ENCODE measurements at places on chromosomes 5 and 9.
A peak's percentile ranks its signal among the peaks of the same experiment; 100 is the strongest.

GRCh38 chr5:134738963-134739661 is 764 bp downstream of the CAMLG start:
- peak; percentile 18 for DNase-seq

- DNase-seq: no peak
Observed at GRCh38 chr5:92977846-92978540, 603.0 kb downstream of the NR2F1-AS1 start.

- no peak for DNase-seq
Observed at GRCh38 chr5:91472631-91473030, 89.5 kb upstream of the ARRDC3 start.

- no peak for DNase-seq
Observed at GRCh38 chr9:92066168-92066567, 49.0 kb downstream of the SPTLC1 start.

GRCh38 chr5:96771395-96771794 is 36.4 kb downstream of the ERAP1 start:
- no peak for DNase-seq

- peak; percentile 38 for DNase-seq
Observed at GRCh38 chr5:87541033-87541432, 128.3 kb upstream of the CCNH start.

DNA sequence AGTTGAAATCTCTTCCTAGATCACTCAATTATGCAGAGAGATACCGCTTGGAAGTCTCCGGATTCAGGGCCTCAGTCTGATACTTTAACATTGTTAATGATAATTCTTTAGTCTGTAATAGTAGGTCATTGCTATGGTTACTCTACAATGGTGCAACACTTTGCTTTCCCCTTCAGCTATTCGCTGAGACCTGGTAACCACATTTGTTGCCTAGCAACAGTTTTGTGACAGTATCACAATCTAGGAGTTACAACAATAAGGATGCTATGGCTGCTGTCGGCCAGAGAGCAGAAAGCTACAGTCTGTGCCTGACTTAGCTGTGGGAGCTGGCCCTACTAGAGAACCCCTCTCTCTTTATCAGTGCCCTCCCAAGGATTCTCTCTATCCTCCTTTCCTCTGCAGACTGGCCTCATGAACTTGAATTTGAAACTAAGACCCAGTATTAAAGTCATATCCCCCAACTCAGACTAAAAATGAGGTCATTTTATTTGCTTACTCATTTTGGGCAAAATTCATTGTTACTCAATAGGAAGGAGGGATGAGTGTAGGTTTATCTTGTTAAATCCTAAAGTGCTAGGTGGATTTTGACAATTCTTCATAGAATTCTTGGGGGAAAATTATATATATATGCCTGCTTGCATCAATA is 39.3 kb downstream of the NR2F1 start:
- DNase-seq: peak; percentile 51

DNA sequence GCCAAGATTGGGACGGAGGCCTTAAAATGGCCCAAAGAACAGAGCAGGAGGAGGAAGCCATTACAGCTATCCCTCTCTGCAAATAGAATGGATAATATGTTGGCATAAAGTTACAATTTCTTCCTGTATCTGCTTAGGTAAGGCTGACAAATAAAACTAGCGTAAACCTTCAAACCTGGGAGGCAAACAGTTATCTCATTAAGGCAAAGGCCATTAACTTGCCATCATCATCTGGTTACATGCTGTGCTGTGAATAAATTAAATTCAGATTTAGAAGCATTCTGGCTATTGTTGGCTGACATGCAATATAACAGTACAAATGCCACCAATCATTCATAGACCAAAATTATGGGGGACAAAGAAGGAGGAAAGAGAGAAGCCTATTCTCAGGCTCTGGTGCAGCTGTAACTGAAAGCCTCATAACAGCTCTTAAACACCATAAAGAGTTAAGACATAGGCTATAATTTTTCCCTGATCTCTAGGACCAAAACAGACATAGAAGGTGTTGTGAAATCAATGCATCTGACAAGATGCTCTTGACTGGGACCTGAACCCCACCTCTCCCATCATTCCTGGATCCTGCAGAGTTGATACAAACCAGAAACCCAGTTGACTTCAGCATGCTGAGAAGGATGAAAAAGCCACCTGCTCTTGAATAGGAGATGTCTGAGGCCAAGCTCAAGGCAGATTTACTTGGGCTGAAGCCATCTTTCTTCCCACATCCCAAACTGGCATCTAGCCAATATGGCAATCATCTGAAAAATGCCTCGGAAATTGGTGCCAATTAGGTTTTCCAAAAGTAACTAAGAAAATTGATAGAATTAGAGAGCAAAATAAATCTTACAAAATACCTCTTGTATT is 62.5 kb downstream of the PLCXD3 start:
- no peak for DNase-seq

DNA sequence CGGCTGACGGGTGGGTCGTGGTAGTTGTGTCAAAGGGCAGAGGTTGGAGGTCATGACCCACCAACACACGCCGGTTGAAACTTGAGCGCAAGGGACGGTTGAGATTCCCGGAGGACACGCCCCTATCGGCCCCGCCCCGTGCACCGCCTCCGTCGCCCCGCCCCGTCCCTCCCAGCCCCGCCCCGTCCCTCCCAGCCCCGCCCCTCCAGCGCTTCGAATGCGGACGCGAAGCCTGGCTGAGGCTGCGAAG is 226 bp upstream of the RANBP17 start:
- DNase-seq: no peak

DNA sequence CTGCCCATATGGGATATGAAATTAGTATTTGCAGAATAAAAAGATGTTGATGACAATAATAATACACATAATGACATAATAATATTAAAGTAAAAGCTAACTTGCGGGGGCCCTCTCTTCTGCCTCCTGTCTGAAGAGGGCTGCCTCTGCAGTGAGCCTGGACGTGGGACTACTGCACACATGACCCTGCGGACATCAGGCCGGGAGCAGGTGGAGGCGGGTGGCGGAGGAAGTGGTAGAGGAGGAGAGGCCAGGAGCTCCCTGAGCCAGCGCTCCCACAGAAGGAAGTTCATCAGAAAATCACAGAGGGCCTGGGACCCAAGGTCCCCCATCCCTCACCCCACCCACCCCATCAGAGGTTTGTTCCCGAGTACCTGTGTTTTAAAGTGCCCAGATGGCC is 60.5 kb downstream of the ROPN1L start:
- no peak for DNase-seq

DNA sequence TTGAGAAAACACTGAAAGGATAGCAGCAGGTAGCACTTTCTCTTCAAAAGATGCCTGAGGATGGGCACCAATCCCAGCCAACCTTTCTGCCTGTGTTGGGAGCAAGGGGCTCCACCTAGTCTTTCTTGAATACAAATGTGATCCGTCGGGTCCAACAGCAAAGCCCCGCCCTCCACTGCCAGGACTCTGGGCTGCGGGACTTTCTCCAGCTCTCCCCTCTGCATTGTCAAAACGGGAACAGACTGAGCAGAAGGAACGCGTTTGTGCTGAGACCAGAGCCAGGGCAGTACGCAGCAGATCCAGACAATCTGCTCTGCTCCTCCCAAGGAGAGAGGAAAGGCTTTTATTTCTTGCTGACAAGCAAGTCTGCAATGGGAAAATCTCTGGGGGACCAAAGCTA is 139.7 kb downstream of the SEC61B start:
- no peak for DNase-seq

GRCh38 chr9:130143958-130144366 is 28.2 kb upstream of the NCS1 start:
- DNase-seq: peak; percentile 34

- peak; percentile 78 for DNase-seq
Observed at GRCh38 chr9:122036988-122037387, 56.1 kb downstream of the TTLL11 start.

DNA sequence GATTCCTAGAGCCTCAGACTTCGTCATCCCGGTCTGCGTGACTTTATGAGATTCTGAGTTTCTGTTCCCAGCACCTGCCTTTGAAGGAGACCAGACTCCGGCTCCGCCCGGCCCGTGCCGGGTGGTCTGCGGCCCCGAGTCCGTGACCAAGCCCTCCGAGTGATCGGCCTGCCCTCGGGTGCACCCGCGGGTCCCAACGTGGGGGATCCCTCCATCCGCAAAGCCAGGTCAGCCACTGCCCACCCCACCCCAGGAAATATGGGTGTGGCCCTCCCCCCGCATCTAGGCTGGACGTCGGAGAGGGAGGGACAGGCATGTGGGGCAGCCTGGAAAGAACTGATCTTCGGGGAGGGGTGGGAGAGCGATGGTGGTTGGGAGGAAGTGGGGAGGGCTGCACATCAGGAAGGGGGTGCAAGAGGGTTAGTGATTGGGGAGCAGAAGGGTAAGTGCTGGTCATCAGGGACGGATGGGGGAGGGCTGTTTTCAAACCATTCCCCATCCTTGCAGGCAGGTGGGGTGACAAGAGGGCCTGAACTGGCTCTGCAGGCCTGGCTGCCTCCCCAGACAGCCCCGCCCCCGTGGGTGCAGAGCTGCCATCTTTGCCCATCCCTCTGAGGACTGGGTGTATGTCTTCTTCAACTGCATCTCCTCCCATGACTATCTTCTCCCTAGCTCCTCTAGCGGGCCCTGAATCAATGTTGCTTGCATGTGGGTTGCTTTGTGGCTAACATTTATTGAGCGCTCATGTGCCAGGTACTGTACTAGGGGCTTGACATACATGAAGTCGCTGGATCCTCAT is 747 bp downstream of the LRSAM1 start:
- DNase-seq: peak; percentile 46

- DNase-seq: no peak
Observed at GRCh38 chr9:137168573-137168903, 1.3 kb downstream of the LRRC26 start.

GRCh38 chr5:4873652-4874051 is 266.5 kb upstream of the ADAMTS16 start:
- no peak for DNase-seq

DNA sequence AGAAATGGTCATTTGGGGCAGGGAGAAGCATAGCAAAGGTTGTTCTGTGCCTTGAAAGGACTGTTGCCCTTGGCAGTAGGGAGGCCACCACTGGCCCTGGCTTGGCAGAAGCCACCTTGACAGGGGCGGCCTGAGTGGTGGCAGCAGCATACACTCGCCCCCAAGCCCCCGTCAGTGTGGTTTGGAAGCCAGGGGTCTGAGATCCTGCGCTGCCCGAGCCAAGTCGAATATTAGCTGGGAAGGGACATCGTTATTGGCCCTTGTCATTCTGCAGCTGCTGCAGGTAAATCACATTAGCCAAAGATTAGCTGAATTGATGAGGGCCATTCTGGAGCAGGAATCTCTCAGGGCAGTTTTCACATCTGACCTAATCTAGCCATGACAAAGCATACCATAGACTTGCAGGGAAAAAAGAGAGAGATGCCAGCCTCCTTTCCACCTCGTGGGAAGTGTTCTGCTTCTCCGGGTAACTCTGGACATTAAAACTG is 9.0 kb downstream of the OLFM1 start:
- no peak for DNase-seq

DNA sequence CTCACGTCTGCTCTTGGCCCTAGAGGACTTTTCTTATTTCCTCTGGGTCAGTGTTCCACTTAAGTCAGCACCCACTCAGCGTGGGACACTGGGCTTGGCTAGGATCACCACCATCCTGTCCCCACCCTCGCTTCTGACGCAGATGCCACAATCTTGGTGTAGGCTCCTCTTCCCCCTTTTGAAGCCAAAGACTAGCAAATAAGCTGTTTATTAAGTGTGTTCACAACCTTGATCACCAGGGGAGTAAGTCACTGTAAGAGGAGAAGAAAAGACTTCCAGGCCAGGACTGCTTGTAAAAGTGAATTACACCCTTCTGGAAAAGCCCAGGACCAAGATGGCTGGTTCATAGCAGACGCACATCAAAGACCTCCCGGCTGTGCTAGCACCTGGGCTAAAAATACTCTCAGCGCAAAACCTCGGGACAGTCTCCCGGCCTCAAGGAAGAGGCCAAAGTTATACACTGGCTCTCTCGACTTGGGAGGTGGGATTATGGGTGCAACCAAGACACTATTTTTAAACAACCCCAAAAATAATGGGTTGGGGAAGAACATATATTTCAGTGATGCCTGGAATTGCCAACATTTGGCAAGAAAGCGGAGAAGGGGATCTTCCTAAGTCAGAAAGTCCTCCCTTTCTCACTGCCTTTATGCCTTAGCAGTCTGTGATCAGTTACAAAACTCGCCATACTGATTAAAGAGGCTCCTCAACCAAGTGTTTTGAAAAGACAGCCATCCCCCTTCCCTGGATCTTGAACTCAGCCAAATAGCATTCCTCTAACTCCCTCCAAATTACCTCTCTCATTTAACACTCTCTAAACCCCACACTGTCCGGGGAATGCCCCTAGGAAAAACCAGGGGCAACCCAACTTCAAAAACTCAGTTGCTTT is 69.4 kb downstream of the RAPGEF1 start:
- no peak for DNase-seq

DNA sequence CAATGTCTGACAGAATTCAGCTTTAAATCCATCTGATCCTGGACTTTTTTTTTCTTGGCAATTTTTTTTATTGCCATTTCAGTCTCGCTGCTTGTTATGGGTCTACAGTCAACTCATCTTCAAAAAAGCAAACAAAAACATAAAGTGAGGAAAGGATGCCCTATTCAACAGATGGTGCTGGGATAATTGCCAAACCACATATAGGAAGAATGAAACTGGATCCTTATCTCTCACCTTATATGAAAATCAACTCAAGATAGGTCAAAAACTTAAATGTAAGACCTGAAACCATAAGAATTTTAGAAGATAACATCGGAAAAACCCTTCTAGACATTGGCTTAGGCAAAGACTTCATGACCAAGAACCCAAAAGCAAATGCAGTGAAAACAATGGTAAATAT is 389.1 kb upstream of the ST8SIA4 start:
- DNase-seq: no peak

DNA sequence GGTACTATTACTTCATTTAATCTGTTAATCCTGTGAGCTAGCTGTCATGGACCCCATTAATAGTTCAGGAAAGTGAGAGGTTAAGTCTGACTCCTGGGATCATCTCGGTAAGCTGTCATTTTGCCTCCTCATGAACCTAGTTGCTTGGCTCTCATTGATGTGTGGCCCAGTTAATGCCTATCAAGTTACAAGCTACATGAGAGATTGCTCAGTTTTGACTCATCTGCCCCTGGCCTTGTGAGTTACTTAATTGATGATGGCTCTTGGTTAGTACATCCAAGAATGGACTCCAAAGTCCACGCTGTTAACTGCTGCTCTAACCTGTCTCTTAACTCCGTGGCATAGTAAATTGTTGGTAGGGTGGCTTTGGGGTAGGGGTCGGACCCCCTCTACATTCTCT is 23.9 kb downstream of the LARP1 start:
- DNase-seq: peak; percentile 80

DNA sequence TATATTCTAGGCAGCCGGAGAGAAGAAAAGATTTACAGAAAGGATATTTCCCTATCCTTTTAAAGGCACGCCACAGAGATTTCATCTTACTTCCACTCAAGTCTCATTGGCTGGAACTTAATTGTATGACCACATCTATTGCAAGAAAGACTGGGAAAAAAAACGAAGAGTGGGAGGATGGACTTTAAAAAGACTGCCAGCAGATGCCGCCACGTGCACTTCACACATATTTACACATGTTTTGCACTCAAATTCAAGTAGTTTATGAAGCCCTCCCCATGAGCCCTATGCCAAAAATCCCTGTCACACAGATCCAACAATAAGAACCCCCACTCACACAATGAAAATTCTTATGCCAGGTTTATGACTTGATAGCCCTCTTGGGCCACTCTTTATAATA is 138.5 kb upstream of the TYRP1 start:
- DNase-seq: peak; percentile 32

- peak; percentile 80 for DNase-seq
Observed at GRCh38 chr5:130710596-130710995, 454.5 kb downstream of the HINT1 start.

GRCh38 chr5:119264186-119264585 is 91.6 kb upstream of the TNFAIP8 start:
- DNase-seq: no peak
